RCC 7860 (cell line): ENCODE measurements at places on chromosomes 4 and X.

GRCh38 chrX:150217609-150218008 lies 145.5 kb upstream of the MAMLD1 start:
- no peak for DNase-seq

DNA sequence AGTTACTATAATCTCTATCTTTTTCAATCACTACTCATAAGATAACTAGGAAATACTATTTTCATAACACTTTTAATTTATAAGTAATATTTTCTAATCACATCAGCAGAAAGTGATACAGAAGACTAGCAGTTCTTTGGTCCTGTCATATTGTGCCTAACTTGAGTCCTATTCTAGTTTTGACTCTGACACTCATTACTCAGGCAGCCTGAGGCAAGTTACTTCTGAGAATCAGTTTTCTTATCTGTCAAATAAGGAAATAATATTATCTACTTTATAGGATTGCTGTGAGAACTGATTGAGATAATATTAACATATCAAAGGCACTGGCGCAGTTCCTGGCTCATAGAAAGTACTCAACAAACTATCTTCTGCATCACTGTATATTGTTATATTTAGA lies 17.8 kb downstream of the PITX2 start:
- DNase-seq = no peak

DNA sequence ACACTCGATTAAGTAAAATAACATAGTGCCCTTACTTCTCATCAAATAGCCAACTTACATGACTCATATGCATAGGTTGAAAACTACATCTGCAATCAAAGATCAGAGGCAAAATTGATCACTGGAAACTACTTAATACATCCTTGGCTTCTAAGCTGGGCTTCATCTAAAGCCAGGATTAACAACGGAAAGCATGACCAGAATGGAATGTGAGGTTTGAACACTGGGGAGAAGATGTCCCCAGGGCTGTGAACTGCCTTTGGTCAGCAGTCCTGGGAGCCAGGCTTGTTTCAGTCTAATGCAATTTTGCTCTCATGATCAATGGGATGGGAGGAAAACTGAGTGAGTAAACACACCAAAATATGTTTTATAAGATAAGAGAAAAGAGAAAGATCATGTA lies 192.5 kb upstream of the TTC29 start:
- DNase-seq = no peak

GRCh38 chrX:41384051-41384705 lies 50.2 kb downstream of the DDX3X start:
- DNase-seq = peak; percentile 64

- peak; percentile 34 for DNase-seq
Observed at GRCh38 chr4:48109413-48110263, 24.4 kb downstream of the TXK start.

- DNase-seq = no peak
Observed at GRCh38 chr4:2006367-2006766, 2.4 kb downstream of the NELFA start.

- DNase-seq = peak; percentile 27
Observed at GRCh38 chrX:149629730-149630387, 1.7 kb downstream of the TMEM185A start.

DNA sequence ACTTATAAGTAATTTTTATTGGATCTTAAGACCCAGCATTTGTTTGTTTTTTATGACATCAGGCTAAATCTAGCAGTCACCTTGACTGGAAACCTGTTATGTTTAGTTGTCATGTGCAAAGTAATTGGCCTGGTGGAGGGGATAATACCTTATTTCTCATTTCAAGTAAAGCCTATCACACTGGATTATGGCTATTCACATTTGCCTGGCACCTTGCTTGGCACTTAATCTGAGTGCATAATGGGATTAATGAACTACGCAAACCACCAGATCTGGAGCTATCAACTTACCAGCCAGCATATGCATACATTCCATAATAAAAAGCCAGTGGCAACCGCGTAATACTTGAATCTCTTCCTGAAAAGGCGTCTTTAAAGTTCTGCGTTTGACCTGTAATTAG lies 23.2 kb downstream of the SLC7A11 start:
- no peak for DNase-seq

GRCh38 chrX:147781844-147782243 lies 129.9 kb upstream of the FMR1 start:
- no peak for DNase-seq

GRCh38 chrX:100625985-100626491 lies 10.6 kb downstream of the TSPAN6 start:
- no peak for DNase-seq

DNA sequence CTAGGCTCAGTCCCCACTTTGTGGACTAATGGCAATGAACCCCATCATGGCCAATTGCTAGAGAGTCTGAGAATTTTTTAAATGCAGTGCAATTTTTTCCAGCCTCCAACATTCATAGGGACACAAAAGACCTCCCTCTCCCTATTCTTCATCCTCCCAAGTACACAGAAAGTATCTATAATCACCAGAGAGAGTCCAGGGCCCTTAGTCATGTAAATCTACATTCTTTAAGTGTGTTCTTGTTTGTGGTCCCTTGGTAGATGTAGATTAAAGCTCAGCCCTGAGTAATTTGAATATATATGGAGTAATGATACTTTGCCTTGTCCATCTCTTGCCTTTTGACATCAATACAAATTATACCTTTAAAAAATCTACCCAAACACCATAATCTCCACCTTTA lies 51.3 kb upstream of the ATXN3L start:
- DNase-seq = no peak

- DNase-seq = no peak
Observed at GRCh38 chr4:158314756-158315487, 104.6 kb downstream of the TMEM144 start.

GRCh38 chrX:97482666-97483300 lies 599.1 kb downstream of the RPA4 start:
- no peak for DNase-seq

GRCh38 chr4:30525662-30526315 lies 194.4 kb upstream of the PCDH7 start:
- no peak for DNase-seq

DNA sequence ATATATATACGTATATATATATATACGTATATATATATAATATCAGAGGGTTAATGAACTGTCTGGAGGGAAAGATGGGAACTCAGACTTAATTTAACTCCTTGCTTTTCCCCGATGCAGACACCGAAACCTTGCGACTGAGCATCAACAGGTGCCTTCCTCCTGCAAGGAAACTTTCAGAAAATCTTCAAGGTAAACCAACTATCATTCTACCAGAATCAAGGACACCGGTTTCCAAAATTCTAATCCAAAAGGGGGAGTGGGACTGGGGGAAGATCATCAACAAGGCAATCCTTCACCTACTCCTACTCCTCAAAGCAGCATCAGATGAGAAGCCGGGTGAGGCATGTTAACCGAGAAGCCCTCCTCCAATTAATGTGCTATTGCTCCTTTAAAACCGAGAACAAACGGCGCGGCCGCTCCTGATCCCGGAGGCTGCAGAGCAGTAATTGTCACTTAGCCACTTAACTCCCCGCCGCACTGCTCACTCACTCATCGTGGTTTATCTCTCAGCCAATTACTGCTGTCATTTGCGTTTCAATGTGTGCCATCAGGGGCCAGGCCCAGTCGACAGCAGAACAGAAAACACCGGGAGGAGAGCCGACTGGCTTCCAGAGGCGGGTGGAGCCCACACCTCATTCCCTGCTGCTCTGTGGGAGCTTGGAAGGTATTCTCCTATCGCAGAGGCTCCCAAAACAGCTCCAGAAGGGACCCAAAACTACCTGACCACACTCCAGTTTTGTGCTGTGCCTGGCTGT lies 61.7 kb downstream of the MAML3 start:
- no peak for DNase-seq

DNA sequence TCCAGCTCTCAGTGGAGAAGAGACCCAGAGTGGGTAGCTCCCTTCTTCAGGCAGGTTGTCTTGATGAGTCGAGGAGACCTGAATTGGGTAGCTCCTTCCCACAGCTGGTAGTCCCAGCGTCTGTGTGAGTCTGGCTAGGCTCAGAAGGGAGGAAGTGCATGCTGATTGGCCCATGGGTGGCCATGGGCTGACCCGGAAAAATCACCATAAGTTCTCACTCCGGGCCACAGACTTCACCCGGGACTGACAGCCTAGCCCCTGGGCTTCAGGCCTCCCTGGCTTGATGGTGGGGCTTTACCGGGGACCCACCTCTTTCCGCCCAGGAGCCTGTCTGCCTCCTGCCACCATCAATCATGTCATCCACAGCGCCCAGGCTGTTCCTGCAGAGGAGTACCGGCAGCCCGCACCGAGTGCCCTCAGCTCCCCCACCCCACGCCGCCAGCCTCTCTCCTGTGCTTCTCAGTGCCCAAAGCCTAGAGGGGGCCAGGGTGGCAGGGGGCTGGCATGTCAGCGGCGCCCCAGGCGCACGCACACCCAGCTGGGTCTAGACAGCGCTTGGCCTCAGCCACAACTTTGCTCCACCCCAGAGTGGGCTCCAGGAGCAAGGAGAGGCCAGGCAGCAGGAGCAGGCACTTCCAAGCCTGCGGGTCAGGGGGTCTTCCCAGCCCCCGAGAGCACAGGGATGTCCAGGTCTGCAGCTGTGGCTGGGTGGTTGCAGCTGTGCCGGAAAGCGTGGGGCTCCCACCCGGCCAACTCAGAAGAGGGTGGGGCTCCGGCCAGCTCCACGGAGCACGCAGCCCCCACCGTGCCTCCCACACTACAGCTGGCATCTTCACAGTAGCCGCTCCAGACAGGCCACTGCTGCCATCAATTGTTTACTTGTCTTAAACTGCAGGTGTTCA lies 16.1 kb upstream of the SAT1 start:
- no peak for DNase-seq

- peak; percentile 85 for DNase-seq
Observed at GRCh38 chr4:48173056-48173991, 39.3 kb upstream of the TXK start.

DNA sequence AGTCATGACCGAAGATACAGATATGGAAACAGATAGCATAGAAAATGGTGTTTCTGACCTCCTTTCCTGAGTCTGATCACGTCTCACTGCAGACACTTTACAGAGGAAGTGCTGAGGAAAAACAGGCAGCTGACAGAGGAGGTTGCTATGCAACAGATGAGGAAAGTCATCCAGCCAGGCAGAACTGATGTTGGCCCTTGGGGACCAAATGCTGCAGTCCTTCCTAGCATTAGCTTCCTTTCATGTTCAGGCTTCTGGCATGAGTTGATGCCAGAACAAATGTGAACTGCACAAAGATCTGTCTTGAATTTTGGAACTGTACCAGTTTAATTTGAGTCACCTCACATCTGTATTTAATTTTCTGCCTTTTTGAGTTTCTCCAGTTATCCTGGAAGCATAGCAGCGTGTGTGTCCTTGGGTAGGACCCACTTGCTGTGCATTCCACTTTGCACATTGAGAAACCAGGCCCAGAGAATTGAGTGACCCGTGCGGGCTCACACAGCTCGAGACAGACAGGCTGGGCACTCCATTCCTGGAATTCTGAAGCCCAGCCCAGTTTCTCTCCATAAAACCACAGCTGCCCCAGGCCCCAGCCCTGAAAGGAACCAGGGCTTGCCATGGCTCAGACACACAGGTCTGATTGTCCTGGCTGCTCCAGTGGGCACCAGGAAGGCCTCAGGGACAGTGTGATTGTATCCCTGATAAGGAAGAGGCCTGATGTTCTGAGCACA lies 1.4 kb upstream of the MAGED1 start:
- no peak for DNase-seq

DNA sequence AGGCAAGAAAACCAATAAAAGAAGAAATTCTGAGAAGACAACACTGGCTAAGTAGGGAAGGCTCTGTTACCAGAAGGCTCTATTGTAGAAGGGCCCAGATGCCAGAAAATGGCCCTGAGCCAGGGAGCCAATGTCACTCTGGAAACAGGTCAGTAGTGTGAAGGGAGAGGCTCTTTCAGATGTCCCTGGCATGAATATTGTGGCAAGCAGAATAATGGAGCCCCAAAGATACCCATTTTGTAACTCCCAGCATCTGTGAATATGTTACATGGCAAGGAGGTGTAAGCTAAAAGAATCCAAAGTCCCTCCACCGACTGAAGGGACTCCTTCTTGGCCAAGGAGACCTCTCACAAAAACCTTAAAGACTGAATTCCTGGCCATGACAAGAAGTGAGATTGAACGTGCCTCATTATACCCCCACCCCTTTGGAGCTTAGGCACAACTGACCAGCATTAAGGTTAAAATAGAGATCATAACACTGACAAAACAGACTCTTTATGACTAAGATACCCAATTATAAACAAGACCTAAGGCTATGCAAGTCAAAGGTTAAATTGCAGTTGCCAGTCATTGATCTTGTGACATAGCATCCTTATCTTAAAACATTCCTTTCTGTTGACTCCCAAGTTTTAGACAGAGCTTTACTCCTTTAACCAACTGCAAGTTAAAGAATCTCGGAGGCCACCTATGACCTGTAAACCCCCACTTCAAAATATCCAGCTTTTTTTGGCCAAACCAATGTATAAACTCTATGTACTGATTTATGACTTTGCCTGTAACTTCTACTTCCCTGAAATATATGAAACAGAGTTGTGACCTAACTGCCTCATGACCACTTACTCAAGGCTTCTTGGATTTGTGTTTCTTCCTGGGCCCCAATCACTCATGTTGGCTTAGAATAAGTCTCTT lies 42.2 kb upstream of the SMIM10 start:
- peak; percentile 90 for DNase-seq

DNA sequence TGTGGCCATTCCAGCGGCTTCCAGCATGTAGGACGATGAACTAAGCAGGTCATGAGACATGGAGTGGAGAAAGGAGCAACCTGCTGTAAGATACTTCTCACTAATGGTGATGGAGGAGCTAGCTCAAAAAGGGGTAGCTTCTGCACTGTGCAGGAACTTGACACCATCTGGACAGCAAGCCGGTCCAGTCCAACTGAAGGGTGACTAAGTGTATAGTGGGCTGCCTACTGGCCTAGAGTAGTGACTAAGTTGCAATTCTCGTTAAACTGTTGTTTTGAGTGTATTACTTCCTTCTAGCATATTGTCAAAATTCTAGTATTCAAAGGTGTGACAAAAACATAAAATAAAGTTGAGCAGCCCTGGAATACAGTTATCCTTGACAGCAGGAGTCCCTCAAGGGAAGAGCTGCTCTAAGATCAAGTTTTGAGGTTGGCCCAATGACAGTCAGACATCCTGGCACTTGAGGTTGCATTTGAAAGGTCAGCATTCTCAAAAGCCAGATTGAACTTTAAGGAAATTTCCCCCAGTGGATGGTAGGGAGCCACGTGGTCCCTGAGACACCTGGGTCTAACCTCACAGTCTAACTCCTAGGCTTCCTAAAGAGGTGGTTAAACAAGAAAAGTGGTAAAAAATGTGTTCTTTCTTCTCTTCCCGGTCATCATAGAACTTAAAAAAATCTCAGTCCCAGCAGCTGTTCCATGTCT lies 8.0 kb downstream of the CETN2 start:
- DNase-seq = no peak

DNA sequence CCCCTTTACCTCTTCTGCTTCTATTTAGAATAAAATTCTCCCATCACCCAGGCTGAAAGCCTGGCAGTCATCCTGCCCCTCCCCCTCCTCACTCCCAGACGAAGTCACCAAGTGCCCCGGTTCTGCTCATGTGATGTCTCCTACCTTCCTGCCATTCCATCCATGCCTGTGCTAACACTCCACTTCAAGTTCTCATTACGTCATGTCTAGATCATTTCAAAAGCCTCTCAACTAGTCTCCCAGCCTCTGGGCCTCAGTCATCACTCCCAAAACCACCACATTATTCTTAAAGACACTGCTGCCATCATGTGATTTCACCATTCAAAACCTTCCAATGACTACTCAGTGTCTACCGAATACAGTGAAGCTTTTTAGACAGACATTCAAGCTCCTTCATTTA lies 17.2 kb upstream of the HOPX start:
- DNase-seq = peak; percentile 23
